ENCODE measurements at places on chromosomes 5 and 9.

GRCh38 chr9:114138552-114138971 lies 16.8 kb upstream of the COL27A1 start:
- DNase-seq = no peak

- no peak for DNase-seq
These were observed 214.3 kb downstream of the ARHGAP26 start for GRCh38 chr5:142984525-142984924.

DNA sequence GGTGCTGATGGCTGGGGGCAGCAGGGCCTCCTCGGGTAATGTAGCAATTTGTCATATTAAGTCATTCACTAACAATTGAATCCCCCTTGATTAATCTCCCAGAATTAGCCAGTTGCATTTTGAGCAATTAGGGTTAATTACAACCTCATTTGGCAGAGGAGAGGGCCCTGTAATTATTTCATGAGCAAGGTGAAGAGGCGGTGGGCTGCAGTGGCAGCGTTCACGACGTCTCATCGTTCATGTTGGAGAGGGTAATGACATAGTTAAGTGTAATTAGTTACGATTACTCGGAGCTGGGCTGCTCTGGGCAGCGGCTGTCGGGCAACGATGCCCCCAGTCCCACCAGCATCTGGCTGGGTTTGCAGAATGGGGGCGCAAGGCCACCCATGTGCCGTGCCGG lies 46.0 kb downstream of the NEK6 start:
- DNase-seq = no peak

GRCh38 chr9:79107911-79108676 lies 463.7 kb upstream of the TLE4 start:
- DNase-seq = no peak

DNA sequence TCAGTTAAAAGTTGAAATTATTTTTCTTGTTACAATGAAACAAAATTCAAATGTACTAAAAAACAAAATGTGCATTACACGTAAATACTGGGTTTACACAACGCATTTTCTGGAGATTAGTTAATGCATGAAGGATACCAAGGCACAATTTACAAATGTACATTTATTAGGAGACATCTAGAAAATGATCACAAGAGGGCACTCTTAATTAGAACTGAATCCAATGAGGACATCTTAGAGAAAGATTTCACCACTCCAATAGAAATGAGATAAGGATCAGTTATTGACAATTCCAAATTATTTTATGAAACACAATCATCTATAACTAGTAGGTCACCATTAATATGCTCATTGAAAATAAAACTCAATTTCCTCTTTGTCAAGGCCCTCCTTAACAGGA lies 36.6 kb upstream of the CDH12 start:
- DNase-seq = no peak

DNA sequence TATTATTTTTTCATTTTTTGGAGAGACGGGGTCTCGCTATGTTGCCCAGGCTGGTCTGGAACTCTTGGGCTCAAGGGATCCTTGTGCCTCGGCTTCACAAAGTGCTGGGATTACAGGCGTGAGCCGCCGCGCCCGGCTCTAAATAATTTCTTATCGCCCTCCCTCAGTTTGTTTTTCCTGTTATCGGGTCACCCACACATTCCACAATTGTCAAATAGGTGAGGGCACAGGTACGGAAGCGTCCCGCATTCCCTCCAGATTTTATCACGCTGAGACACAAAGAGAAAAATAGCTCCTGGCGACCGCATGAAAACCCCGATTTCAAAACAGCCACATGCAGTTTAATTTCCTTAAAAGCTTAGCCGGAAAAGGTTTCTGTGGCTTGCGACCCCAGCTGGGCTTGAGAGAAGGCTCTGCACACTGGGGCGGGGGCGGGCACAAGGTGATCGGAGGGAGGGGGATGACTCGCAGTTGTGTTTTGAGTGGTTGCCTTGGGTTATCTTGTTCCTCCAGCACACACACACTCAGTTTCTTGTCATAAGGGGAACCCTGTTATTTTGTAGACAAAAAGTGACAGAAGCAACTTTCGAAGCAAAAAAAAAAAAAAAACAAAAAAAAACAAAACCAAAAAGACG lies 717 bp upstream of the IQGAP2 start:
- no peak for DNase-seq

DNA sequence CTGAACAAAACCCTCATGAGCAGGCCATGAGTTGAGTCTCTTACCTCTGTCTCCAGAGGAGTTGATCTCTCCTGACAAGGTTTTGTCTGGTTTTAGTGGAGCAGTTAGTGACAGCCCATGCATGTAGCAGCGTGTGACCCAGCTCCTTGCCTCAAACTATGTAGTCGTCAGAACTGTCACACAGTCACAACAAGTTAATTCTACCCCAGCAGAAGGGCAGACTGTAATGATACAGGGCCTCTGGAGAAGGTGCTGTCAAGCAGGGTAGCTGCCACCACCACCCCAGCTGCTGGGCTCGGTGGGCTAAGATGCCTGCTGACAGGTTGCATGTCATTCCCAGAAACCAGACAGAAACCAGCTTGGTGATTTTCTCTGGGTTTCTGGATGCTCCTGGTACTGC lies 194.5 kb downstream of the PSAT1 start:
- DNase-seq = no peak

DNA sequence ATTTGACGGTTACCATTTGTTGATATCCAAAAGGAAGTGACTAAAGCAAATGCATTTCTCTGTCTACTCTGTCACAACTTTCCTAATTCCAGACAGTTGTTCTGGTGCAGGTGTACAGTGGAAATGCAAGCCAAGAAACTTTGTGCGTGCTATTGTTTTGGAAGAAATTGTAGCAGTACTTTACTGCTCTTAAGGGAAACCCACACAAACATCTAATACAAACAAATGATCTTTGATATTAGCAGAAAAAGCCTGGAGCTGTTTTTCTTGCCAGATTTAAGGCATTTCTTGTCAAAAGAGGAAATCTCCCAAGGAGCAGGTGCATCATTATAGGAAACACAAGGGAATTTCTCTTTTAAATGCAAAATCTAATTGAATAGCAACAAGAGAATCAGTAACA lies 2.0 kb downstream of the SNCAIP start:
- DNase-seq = no peak

DNA sequence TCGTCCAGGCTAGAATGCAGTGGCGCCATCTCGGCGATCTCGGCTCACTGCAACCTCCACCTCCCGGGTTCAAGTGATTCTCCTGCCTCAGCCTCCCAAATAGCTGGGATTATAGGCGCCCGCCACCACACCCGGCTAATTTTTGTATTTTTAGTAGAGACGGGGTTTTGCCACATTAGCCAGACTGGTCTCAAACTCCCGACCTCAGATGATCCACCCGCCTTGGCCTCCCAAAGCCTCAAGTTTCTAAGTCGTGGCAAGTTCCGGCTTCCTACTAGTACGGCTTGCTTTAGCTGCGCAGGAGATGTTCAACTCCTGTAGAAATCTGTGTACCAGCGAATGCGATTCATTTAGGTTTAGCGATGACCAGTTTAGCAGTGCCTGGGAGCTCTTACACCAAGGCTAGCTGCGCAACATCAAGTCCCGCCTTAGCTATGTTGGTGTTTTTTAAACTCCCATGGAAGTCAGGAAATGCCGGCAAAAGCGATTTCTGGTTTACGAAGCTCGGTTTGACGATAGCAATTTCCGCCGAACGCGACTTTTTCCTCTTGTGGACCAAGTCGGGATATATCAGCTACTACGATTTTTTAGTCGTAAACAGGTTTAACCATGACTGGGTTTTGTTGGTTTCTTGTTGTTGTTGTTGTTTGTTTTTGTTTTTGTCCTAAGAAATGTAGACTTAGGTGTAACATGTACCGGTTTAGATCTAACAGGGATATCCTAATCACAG lies 46.4 kb downstream of the ANXA2R start:
- peak; percentile 72 for DNase-seq

- no peak for DNase-seq
These were observed 231.0 kb upstream of the DAPK1 start for GRCh38 chr9:87266697-87267096.
